ENCODE measurements at places on chromosomes 12 and 14.

DNA sequence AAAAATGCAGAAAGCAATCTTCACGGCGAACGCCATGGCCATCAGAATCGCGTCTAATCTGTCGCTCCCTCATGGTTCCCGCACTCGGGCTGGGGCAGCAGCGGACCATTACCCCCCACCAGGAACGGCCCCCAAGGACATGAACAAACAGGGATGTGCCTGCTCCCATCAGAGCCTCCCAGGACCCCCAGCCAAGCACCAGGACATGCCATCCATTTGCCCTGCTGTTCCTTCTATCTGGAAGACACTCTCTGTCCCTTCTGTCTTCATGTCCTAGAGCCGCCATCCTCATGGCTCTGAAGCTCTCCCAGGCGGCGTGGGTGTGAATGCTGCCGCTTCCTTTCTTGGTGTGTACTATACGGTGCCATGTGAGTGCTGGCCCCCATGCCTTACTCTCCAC, 371.8 kb downstream of the BCL11B start:
- no peak for DNase-seq

DNA sequence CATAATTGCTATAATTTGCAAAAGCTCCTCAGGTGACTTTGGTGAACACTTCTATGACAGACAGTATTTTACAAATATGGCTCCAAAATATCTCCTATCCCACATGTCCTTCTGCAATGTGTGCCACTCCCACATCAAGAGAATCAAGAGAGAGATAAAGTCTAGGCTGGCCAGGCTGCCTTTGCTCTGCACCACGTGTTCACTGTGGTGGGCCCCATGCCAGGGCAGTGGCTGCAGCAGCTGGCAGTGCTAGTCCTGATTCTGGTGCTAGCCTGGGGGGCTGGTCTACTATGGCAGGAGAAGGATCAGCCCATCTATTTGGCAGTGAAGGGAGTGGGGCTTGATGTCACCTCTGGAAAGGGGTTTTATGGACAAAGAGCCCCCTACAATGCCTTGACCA, 86.3 kb downstream of the DRAM1 start:
- DNase-seq: no peak

GRCh38 chr12:53744751-53745150, 7.0 kb downstream of the CISTR start:
- DNase-seq: no peak

GRCh38 chr12:113347-113746, 46.8 kb downstream of the IQSEC3 start:
- DNase-seq: no peak

- DNase-seq: no peak
Observed at GRCh38 chr14:89486961-89487360, 69.9 kb upstream of the FOXN3 start.

DNA sequence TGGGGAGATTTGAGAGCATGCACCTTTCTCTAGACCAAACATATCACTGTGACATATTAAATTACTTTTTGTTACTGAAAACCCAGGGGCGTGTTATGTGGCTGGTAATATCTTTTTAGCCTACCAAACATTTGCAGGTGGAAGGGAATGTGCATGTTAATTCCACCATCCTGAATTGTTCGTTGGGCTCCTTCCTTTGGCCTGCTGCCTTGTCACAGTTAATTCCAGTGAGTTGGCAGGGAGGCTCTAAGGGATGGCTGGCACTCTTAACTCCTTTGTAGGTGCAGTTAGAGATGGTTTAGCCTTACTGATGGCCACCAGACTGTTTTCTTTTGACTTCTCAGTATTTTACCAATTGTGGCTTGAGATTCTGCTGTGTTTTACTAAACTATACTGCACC, 64.5 kb downstream of the DIP2B start:
- DNase-seq: no peak

- DNase-seq: no peak
Observed at GRCh38 chr14:96409701-96410100, 17.8 kb downstream of the AK7 start.

- no peak for DNase-seq
Observed at GRCh38 chr14:79576424-79576823, 634.9 kb downstream of the DIO2 start.

DNA sequence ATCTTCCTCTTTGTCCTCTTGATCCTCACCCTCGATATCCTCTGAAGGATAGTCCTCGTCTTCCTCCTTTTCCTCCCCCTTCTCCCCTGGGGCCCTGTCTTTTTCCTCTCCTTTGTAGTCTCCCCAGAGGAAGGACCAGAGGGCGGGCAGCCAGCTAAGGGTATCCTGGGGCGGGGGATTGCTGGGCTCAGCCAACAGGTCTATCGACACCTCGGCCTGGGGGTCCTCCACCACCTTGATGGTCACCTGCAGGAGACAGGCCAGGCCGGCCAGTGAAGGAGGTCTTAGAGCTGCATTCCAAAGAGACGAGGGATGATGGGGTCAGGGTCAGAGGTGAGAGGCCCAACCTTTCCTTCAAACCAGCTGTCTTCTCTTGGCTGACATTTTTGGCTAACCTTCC, 16.2 kb downstream of the ISM2 start:
- DNase-seq: no peak

- DNase-seq: no peak
Observed at GRCh38 chr12:93252221-93252620, 125.5 kb upstream of the NUDT4 start.

GRCh38 chr14:55383541-55384140, 28.0 kb downstream of the ATG14 start:
- no peak for DNase-seq

- DNase-seq: no peak
Observed at GRCh38 chr12:89288959-89289358, 63.3 kb downstream of the DUSP6 start.

DNA sequence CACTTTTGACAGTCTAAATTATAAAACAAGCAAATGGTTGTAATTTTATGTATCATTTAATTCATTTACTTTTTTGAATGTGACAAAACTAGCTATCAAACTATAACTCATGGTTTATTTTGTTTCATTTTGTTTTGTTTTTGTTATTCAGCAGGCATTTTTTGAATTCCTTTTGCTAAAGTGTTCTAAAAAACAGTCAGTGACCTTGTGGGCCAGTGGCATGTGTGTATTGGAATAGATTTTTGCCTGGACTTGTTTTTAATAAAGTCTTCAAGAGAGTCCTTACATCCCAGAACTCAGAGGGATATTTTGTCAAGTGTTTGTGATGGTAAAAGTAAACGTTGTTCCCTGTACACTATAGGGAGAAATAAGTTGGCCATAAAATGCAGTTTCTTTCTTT, 369.7 kb upstream of the SYT1 start:
- DNase-seq: no peak

GRCh38 chr14:23573384-23574015, 5.1 kb downstream of the JPH4 start:
- DNase-seq: no peak

GRCh38 chr14:56137849-56138248, 19.6 kb downstream of the PELI2 start:
- DNase-seq: no peak

DNA sequence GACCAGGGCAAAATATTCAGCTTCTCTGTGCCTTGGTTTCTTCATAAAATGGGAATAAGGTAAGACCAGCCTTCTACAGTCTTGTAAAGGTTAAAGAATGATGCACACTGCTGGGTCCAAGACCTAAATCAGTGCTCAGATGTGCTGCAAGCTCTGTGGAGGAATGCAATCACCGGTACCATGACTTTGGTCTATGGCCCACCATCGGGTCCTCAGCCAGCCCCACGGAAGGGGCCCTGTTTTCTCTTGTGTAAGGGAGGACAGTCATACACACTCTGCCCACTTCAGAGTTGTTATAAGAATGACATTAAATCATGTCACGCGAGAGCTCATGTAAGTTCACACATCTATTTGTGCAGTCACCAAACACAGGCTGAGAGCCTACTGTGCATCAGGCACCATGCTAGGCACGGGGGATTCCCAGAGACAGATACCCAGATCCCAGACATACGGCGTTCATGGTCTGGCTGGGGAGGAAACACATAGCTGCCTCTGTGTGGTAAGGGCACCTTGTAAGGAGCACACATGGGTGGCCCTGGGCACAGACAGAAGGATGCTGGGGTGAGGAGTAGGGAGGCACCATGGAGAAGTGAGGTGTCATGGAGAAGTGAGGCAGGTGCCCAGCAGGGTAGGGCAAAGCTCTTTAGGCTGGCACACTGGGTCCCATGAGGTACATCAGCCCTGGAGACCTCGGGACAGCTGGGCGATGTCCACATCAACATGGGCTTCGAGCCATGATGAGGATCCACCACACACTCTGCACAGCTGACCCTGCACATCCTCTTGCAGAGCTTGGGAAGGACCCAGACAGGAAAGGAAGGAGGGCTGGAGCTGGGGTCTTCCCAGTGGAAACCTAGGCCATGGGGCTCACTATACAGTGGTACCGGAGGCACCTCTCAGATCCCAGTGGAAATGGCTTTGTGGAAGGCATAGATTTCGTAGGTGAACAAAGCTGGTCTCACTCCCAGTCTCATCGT, 190.4 kb upstream of the DIO3 start:
- no peak for DNase-seq

GRCh38 chr12:87804386-87804785, 224.8 kb downstream of the C12orf50 start:
- no peak for DNase-seq

DNA sequence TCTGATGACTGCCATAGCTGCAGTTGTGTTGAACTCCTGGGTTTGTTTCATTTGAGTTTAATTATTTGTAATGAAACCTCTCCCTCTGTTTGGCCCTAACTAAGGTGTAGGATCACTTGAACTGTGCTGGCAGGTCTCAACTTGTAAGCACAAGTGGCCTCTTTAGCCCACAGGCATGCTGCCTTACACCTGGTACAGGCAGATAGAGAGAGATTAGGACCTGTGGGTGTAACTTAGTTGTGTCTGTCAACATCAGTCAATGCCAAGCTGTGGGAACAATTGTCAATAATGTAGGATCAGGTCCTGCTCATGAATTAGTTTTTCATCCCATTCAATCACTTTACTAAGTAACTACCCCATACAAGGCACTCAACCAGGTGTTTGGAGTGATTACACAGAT, 263.0 kb upstream of the G2E3 start:
- no peak for DNase-seq

- no peak for DNase-seq
Observed at GRCh38 chr12:105590571-105590970, 260.1 kb downstream of the C12orf75 start.

DNA sequence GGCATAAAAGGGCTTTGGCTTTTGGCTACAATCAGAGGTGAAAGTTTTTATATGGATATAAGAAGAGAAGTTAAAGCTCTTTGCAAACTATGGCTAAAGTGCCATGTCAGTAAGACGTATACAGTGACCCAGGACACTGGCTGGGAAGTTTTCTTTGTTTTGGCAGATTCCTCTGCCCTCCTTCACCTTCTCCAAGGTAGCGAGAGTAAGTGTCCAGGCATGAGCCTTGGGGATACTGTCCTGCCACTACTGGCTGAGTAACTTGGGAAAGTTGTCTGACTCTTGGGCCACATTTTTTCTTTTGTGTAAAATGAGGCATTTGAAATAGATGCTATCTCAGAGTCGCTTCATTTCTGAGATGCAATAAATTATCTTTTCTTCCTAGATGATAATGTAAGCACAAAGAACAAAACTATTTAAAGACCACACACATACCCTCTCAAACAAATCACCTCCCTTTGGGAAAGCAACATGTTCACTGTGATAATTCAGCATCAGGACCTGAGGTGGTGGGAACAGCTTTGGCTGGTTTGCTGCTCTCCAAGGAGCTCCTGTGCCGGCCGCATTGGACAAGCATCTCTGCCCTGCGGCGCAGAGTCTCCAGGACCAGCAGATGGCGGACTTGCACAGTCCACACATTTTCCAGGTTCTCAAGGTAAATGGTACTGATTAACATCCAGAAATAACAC, 106.3 kb downstream of the PTCSC3 start:
- DNase-seq: peak; percentile 27

DNA sequence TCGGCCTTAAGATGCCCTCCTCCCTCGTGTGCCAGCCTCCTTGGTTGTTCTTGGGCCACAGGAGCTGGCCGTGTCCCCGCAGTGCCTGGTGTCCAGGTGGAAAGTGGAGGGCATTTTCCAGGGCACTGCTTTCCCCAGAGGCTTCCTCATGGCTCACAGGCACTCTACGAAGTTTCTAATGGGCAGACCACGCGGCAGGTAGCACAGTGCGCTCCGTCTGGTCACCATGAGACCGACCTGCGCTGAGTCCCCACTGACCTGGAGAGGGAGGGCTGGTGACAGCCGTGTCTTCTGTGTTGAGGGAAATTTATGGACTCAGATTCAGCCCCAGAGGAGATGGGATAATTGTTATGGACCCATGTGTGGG, 186.3 kb downstream of the ADGRD1 start:
- no peak for DNase-seq

GRCh38 chr12:1207276-1207675, 216.3 kb downstream of the ERC1 start:
- DNase-seq: no peak

- no peak for DNase-seq
Observed at GRCh38 chr12:100995771-100996170, 201.2 kb downstream of the ANO4 start.

GRCh38 chr12:124347335-124347734, 52.4 kb downstream of the RFLNA start:
- no peak for DNase-seq

GRCh38 chr12:105554223-105554678, 223.8 kb downstream of the C12orf75 start:
- no peak for DNase-seq

GRCh38 chr14:24695265-24696241, 61.6 kb upstream of the GZMB start:
- peak; percentile 19 for DNase-seq

DNA sequence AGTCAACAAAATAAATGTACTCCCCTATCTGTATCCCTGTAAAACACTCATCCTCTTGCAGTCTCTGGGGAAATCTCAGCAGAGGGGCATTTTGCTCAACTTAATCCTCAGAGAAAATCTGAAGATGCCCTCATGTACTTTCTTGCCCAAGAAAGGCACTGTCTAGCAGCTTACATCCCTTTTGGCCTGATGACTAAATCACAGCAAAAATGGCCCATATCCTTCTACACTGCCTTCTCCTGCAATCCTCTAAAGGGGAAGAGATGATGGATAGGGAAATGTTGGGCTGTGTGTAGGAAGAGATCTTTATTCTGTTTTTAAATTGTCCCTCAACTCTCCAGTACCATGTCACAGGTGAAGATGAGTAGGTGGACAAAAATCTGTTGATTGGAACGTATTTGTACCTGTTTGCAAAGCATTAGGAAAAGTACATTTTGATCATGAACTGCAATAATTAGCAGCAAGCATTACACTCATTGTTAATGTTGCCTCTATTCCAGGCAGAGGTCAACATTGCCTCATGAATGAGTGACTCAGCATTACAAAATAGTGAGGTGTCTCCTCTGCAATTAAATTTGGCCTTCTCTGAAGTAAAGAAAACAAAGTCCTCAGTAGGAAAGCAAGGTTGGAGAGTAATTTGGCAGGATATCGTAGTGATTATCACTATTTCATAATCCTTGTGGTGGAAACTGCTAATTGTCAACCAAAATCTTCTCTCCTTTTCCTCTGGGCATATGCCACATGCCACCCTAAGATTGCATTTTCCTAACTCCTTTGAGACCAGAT, 172.4 kb upstream of the CAND1 start:
- no peak for DNase-seq

- peak; percentile 79 for DNase-seq
Observed at GRCh38 chr14:104976198-104977007, 1.8 kb downstream of the AHNAK2 start.
